Pancreas (tissue), 10 donors: ENCODE measurements at places on chromosomes 3 and 15.

GRCh38 chr3:63705092-63705645 is 52.7 kb downstream of the SNTN start:
- peak; percentile 21 for DNase-seq

GRCh38 chr15:80898040-80898439 is 91.6 kb downstream of the MESD start:
- no peak for DNase-seq

DNA sequence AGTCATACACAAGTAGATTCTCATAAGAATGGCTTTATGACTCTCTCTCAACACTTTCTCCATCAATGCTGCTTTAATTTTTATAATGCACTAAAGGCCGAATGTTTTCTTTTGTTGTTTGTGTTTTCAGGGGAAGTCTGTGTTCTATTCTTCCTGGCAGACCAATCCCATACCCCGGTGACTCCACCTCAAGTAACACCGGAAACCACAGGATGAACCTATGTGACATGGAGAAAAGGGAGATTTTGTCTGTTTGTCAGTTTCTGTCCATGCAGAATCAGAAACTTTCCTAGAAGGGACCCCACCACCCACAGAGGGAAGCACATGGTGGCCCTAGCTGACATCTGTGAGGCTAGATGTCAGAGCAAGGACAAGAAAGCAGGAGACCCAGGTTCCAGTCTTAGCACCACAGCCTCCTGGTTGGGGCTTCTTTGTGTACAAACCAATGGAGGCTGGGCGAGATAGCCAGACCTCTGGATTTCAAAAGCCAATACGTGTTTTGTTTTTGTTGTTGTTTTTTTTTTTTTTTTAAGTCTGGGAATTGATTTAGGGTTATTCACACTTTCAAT is 109.0 kb downstream of the OSBPL10 start:
- DNase-seq = no peak

DNA sequence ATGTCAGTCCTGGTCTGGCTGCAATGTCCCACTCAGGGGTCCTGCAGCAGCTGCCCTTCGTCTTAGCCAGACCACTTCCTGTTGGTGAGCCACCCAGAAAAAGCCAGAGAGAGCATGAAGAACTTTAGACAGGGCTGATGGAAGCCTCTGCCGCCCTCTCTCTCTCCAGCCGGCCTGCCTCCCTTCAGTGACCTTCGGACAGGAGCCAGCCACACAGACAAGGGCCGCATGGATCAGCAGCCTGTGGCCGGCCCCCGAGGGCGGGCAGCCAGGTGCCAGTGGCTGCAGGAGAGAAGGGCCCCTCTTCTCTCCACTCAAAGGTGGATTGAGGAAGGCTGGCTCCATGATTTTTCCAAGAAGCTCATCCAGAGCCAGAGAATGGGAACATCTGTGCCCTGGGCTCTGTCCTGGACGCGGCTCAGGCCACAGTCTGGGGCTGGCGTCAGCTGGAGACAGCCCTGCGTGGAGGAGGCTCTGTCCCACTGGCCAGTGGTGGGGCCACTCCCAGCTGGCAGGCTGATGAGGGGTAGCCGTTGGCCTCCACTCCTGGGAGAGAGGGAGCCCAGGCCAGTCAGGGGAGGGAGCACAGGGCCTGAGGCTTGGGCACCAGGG is 42.9 kb downstream of the ISG20 start:
- DNase-seq = peak; percentile 62

- DNase-seq = no peak
Measured at GRCh38 chr3:196969134-196969659, 564 bp upstream of the PIGZ start.

- peak; percentile 74 for DNase-seq
Measured at GRCh38 chr15:64825431-64826294, at the start of gene PIF1. Gene PIF1 (minus strand): TSS chr15:64825647. CDS start chr15:64824335, 1,312 bp downstream.

- no peak for DNase-seq
Measured at GRCh38 chr15:35013370-35013769, 25.3 kb upstream of the ZNF770 start.

DNA sequence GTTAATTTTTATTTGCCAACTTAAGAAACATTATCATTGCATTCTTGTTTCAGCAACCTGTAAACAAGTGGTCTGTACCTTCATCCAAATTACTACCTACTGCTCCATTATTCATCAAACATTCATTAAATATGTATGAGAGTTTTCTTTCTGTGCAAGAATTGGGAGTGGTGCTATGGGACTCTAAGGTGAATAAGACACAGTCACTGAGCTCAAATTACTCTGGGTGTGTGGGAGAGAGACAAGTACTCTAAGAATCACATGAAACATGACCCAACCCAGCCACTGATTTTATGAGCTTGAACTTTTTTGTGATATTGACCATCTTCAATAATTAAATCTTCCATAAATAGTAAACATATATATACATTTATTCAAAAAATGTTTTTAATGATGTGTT is 227.2 kb upstream of the TP63 start:
- no peak for DNase-seq

GRCh38 chr3:174959556-174960065 is 100.5 kb downstream of the NAALADL2 start:
- no peak for DNase-seq

DNA sequence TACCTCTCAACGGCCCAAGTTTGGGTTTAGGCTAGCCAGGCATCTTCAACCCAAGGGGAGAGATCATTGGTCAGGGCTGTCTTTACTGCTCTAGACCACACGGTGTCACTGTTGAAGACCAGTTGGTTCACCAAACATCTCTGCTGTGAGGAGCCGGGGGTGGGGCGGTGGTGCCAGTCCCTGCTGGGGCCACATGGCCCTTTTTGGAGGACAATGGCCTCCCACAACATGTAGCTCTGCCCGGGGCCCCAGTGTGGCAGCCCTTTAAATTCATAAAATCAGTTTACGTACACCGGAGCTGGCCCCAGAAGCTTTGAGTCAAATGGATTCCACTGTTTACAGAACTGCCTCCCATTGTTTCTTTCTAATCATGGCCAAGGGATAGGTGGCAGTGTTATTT is 19.1 kb upstream of the TM4SF18 start:
- peak; percentile 72 for DNase-seq

DNA sequence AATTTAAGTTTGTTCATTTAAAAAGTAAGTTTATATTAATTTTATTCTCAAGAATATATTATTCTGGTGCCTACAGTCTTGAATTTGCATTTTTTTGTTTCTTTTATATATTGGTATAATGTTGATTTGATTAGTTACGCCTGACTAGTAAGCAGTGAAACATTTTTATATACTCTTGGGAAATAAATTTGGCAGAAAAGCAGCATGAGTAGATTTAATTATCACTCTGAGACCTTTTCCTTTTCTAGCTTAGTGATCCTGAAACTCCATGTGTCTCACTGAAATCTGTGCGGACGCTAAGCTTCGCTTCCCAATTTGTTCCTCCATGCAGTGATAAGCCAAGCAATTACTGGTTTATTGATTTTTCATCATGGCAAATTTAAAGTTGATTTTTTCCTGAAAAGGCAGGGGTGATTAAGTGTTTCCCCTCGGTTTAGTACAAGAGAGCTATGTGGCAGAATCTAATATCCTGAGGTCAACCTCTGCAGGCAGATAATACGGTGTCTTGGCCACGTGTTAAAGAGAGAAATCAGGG is 87.2 kb upstream of the MLF1 start:
- DNase-seq = no peak

GRCh38 chr3:171801738-171802589 is 8.3 kb downstream of the PLD1 start:
- DNase-seq = no peak

- DNase-seq = peak; percentile 53
Measured at GRCh38 chr3:173397161-173398110, at the start of gene NLGN1. Gene NLGN1 (plus strand): TSS chr3:173397744.

- no peak for DNase-seq
Measured at GRCh38 chr15:89118481-89118989, 30.3 kb downstream of the ABHD2 start.

DNA sequence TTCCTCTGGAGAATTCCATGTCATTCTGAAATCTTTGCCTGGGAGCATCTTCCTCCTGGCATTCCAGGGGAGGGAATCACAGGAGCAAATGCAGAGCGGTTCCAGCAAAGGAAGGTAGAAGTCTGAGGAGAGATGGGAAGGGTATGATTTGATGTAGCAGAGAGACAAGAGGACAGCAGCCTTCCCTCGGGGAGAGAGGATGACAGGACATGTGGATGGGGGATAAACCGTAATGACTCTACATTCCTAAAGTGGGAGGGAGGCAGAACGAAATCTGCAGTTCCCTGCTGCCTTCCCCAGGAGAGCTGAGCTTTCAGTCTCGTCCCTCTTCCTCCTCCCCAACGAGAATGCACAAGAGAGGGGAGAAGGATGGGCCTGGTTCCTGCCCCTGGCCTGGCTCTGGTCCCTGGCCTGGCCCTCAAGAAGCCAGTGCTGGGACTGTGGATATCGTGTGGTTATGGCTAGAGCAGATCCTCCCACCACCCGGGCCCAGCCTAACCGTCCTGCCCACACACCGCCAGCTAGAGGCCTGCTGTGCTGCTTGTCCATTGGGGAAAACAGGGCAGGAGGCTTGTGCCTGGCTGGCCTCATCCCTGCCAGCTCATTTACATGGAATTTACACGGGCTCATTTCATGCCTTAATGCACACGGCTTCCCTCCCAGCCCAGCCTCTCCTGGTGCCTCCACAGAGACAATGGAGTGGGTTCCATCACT is 26.6 kb downstream of the SEMA7A start:
- DNase-seq = no peak

- no peak for DNase-seq
Measured at GRCh38 chr3:49238274-49239127, 38.5 kb downstream of the C3orf62 start.

DNA sequence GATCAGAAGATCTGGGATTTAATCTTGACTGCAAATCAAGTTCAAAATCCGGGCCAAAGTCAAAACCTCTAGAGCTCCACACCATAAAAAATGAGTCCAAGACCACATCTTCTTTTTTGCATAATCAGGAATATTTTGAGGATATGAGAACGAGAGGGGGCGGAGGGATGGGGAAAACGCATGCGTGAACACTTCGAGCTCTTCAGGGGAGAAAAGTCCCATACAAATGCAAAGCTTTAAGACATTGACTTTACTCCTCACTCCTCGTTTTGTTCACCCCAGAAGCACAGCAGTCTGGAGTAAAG is 68.2 kb downstream of the SUMF1 start:
- DNase-seq = no peak
